HT1080 (cell line): ENCODE measurements at places on chromosomes 5 and 9. TPM values are rescaled to one million over a fixed set of nuclear protein-coding genes. Genes with fewer than 3 reads are reported as not detected.

GRCh38 chr9:15357050-15357653 is 50.1 kb upstream of the TTC39B start:
- DNase-seq: no peak

GRCh38 chr5:89534331-89534730 is 651.3 kb upstream of the MEF2C start:
- DNase-seq: no peak

DNA sequence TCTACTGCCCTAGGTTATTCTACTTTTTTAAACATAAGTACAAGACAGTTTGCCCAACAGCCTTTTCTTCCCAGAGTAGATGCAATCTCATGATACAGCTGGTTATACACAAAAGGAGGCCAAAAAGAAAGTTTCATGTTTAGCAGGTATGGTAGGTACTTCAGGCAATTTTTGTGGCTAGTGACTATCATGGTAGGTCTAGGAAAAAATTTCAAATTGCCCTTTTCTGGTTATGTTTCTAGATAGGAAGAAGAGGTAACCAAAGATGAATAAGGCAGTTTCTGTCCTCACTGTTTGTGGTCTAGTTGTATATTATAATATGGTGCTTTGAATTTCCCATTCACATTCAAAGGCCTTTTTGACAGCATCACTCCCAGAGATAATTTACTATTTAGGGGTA is 19.7 kb downstream of the MEGF9 start:
- DNase-seq: no peak

- no peak for DNase-seq
Measured at GRCh38 chr9:32565967-32566366, 7.0 kb downstream of the NDUFB6 start.

DNA sequence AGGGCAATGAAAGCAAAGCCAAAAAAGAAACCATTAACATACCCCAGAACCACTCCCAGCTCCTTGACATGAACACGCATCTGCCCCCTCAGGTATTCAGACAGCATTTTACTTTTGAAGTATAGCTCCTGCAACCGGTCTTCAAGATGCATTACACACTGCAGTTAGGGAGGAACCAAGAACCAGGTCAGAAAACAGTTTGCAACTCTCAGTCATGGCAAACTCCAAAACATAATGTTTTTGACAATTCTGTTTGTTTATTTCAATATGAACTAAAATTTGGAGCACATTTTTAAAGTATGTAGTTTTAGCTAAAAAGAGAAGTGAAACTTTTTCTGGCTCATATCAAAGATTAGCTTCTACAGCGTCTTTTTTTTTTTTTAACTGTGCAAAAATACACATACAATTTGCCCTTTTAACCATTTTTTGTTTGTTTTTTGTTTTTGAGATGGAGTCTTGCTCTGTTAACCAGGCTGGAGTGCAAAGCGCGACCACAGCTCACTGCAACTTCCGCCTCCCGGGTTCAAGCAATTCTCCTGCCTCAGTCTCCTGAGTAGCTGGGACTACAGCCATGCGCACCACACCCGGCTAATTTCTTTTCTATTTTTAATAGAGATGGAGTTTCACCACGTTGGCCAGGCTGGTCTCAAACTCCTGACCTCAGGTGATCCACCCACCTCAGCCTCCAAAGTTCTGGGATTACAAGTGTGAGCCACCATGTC is 12.2 kb upstream of the RAPGEF6 start:
- no peak for DNase-seq

GRCh38 chr9:21836437-21837161 is 34.2 kb downstream of the MTAP start:
- no peak for DNase-seq

GRCh38 chr5:81303563-81303962 is 2.2 kb downstream of the ZCCHC9 start:
- DNase-seq: peak; percentile 71

The CDKN2B gene
- total RNA-seq: not detected in 2 replicates

DNA sequence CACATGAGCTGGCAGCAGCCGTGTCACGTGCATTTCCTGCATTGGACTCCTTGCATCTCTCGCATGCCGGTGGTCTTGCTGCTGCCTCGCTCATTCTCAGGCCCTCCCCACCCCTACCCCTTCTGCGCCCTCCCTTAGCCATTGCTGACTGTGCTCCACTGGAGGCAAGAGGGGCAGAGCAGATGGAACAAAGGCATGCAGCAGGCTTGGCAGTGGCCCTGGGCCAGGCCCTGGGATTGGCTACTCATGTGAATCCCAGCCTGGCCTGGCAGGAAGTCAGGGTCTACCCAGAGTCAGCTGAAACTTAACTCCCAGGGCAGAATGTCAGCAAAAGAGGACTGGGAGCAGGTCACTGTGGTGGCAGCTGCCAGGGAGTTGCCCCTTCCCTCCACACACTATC is 62.3 kb downstream of the TSTD2 start:
- no peak for DNase-seq

DNA sequence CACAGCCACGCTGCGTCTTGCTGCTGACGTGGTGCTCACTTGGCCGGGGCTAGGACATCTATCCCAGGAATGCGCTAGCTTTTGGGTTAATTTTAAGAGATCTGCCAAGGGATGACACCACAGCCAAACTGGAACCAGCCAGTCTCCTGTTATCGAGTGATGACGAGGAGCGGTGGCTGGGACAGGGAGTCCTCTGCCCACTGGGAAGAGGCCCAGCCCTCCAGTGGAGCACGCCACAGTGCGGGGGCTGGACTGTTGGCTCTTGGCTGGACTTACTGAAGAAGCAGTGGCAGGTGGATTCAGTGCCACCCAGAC is 55.1 kb upstream of the PHYKPL start:
- no peak for DNase-seq

The FBXO10 gene
- 2.9 and 5.9 TPM in 2 replicates for total RNA-seq

The TAF11L5 gene
- not detected in 2 replicates for total RNA-seq

The MARVELD2 gene
- total RNA-seq: 0.17 and 0.23 TPM in 2 replicates

DNA sequence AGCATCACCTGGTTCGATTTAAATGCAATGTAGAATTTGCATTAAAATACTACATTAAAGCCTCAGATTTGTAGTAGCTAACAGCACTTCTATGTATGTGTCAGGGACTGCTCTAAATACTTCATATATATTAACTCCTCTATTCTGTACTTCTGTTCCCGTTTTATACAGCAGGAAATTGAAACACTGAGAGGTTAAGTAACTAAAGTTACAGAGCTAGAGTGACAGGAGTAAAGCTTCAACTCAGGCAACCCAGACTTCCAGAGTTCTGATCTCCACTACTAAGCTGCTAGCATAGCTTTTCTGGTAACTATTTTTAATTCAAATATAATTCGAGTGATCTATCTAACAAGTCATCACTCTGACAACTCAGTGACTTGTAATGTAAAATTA is 619 bp upstream of the APC start:
- DNase-seq: no peak

DNA sequence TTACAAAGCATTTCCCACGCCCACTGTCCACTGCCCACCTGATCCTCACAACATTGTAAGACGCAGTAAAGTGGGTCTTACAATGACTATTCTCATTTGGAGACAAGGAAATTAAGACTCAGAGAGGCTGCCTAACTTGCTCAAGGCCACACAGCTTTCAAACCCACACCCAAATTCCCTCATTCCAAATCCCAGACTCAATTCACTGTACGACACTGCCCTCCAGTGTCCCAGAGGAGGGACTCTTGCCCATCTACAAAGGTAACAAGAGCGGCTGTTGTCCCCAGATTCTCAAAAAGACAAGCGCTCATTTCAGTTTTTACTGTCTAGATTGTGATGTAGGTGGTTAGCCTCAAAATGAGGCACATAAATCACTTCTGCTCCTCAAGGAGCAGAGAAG is 184.6 kb downstream of the ACTL7B start:
- DNase-seq: peak; percentile 21

DNA sequence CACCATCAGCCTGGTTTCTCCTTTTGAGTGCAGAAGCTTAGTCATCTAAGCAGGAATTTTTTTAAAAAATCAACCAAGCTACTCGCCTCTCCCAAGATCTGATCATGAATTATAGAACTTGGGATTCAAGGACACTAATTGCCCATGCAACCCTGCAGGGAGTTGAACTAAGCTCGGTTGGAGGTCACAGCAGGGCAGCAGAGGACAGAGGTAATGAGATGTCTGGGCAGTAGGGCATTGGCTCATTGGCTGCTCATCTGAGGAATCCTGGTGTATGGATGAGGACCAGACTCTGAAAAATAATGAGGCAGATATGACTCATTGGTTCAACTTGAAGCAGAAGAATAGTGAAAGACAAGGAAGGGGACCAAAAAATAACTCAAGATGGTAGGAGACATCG is 111.8 kb upstream of the TLE1 start:
- peak; percentile 74 for DNase-seq

DNA sequence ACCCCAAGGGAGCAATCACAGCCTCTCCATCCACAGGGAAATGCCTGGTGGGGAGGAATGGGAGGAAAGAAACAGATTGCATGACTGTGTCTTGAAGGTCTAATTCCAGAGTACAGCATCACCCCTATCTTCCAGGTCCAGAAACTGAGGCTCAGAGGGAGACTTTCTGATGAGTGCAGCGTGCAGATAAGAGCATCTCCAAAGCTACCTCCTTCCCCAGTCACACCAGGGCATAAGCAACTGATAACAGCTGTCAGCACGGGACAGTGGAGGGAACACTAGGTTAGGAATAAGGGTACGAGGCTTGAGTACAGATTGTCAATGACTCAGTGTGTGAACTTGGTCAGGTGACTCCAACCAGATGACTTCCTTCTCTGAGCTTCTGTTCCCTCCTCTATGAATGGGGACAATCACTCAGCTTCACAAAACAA is 126.9 kb downstream of the KCNIP1 start:
- no peak for DNase-seq

GRCh38 chr5:7878381-7878873 is 9.5 kb downstream of the MTRR start:
- no peak for DNase-seq

DNA sequence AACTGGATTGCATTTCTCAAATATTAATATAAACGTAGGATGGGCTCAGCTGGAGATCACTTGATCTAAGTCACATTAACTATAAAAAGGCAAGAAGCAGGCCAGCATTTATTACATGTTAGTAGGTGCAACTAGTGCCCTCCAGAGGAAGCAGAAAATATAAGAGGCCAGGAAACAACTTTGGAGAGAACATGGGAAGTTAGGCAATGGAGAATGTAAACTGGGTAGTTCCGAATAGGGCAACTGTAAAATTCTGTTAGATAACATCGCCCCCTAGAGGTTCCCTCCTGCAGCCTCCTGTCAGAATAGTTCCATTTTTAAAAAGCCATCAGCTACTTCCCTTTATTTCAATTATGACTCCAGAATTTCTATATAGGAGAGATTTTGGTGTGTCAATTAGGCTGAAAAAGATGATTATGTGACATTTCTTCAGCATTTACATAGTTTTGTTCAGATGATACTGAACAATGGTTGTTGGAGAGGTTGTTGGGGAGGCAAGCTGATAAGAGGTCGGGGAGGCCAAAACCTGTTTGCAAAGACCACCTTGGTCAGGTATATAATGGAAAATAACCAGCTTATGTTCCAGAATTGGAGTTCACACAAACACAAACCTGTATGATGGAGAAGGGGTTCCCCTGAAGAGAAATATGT is 22.4 kb downstream of the CCL28 start:
- DNase-seq: peak; percentile 88

The ANKDD1B gene
- total RNA-seq: 0.03 TPM in 1 of 2 replicates, not detected in the other

DNA sequence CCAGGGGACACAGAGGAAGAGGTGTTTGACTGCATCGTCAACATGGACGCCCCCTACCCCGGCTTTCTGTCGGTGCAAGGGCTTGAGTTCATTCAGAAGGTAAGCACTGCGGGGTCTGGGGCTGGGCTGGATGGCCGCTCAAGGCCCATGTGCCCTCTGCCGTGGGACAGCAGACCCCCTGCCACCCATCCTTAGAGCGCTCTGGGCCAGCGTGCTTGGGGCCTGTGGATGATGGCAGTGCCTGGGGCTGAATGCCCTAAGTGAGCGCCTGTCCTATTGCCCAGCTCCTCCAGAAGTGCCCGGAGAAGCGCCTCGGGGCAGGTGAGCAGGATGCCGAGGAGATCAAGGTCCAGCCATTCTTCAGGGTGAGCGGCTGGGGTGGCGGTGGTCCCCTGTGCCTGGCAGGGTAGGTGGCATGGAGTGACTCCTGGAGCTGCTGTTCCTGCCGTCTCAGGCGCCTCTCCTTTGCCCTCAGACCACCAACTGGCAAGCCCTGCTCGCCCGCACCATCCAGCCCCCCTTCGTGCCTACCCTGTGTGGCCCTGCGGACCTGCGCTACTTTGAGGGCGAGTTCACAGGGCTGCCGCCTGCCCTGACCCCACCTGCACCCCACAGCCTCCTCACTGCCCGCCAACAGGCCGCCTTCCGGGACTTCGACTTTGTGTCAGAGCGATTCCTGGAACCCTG is 3.9 kb downstream of the ZDHHC12 start:
- no peak for DNase-seq

GRCh38 chr5:45262061-45262590 is 434.1 kb downstream of the HCN1 start:
- no peak for DNase-seq

DNA sequence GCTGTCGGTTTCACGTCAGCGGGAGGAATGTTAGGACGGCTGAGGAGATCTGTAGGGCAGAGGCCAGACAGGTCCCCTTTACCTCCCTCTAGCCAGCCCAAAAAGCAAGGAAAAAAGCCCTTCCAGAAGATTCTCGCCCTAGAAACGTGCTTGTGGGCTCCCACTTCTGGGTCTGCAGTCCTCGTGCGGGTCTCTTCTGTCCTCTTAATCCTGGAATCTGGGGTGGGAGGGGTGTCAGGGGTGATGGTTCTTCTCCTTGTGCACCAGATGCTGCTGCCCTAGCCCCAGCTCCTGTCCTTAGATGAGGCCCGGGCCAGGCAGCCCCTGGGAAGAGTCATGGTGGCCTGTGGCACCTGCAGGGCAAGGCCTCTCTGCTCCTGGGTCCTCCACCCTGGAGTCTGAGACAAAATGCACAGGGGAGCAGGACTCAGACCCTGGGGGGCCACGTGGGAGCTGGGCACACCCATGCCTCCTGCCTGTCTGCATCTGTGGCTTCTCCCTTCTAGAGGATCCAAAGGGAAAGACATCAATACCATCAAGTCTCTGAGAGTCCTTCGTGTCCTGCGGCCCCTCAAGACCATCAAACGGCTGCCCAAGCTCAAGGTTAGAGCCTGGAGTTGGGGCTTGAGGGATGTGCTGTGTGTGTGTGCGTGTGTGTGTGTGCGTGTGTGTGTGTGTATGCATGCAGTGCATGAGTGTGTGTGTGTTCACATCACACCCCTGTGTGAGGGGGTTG is 174.2 kb downstream of the CACNA1B start:
- DNase-seq: no peak
